Muscle of back (tissue), 13 donors: ENCODE measurements at places on chromosomes 7 and 10. TPM values are rescaled to one million over a fixed set of nuclear protein-coding genes. Genes with fewer than 3 reads are reported as not detected.

ADAM22 gene
- 17.3 TPM for polyA plus RNA-seq

GRCh38 chr10:89064748-89065147 is 74.2 kb downstream of the FAS start:
- no peak for DNase-seq

- DNase-seq, result peak; percentile 42
Measured at GRCh38 chr10:34295142-34295548, 520.0 kb downstream of the PARD3 start.

DNA sequence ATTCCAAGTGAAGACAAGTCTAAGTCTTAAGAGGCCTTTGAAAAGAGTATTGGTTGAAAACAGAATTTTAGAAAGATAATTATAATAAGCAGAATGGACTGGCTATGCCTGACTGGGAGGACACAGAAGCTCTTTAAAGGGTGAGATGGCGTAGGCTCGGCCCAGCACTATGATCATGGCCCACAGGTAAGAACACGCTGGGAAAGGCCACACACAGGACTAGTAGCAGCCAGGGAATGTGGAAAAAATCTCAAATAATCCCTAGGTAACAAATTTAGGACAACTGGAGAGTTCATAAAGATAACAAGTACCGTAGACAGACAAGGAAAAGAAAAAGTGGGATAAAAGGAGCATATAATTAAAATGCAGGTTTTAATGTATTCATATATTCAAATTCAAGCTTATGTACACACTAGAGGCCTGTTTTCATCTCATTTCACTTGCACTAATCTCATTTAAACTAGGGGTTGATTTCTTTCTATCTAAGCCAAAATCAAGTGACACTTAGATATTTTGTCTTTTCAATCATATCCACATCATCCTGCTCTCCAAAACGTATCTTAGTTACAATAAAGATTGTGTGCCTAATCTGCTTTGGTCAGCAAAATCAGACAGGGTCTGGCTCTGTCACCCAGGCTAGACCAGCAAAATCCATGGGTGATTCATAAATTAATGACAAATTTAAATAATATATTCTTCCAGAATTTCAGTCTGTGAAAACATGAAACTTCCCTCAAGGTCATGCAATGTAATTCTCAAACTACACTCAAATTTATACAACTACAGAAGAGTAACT is 53.0 kb downstream of the EZH2 start:
- no peak for DNase-seq

ZNF138 gene
- 10.9 TPM for polyA plus RNA-seq

GRCh38 chr7:70926666-70927065 is 205.3 kb upstream of the GALNT17 start:
- DNase-seq, result peak; percentile 41

GRCh38 chr7:83936056-83936708 is 258.4 kb downstream of the SEMA3A start:
- DNase-seq, result peak; percentile 84

- peak; percentile 97 for DNase-seq
Measured at GRCh38 chr7:6447581-6448199, at the start of gene DAGLB. Gene DAGLB (minus strand): TSS chr7:6447954. CDS start chr7:6447842, 112 bp downstream.

DNA sequence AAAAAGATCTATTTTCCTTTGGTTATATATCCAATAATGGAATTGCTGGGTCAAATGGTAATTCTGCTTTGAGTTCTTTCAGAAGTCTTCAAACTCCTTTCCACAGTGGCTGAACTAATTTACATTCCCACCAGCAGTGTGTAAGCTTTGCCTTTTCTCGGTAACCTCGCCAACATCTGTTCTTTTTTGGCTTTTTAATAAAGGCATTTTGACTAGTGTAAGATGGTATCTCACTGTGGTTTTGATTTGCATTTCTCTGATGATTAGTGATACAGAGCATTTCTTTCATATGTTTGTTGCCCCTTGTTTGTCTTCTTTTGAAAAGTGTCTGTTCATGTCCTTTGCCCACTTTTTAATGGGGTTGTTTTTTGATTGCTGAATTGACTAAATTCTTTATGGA is 285.0 kb downstream of the MALRD1 start:
- DNase-seq, result no peak

DNA sequence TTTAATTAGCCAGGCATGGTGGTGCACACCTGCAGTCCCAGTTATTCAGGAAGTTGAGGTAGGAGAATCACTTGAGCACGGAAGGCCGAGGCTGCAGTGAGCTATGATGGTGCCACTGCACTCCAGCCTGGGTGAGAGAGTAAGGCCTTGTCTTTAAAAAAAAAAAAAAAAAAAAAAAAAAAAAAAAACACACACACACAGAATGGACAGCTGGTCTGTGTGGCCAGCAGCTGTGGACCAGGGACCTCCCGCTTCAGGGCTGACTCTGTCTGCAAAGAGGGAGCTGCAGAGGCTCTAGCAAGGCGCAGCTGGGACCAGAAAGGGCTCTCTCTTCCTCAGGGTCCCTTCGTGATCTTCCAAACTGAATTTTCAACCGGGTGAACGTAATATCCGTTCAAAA is 53.6 kb upstream of the DNAAF5 start:
- no peak for DNase-seq

DNA sequence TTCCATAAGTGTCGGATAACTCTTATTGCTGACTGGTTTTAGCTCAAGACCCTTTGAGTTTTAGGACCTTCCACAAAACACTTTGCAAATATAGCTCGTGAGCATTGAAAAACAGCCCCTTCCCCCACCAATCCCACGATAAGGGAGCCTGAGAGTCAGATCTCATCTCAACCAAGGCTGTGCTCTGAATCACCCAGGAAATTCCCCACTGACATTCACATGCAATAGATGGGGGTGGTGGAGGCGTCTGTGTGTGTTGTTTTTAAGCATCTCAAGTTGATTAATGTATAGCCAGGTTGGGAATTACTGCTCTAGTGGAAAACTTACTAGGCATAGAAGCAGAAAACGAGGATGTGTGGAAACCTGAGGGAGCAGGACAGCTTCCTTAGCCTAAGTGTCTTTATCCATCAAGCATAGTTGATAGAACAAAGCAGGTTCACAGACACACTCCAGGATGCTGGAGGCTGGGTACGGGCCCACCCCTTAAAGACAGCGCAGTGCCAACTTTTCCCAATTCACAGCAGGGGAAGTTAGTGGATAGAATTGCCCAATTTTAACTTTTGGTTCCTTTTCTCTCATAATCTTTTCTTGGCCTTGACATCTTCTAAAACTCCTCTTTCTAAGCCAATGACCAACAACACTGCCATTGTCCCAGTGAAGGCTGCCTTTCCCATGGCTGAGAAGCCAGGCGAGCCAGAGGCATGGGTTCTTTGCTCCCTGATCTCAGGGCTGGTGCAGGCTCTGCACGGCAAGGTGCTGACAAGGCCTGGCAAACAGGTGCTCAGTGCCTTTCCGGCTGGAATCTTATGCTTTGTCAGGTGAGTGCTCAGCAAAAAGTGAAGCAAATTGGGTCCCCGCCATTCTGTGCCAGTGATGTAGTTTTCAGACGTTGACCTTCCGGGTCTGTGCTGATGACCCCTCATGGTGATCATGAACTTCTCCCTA is 98.5 kb upstream of the INSIG1 start:
- DNase-seq, result peak; percentile 69

- no peak for DNase-seq
Measured at GRCh38 chr7:29229946-29230345, 35.4 kb downstream of the CHN2 start.

- DNase-seq, result no peak
Measured at GRCh38 chr7:128358233-128358632, 3.3 kb downstream of the PRRT4 start.

DNA sequence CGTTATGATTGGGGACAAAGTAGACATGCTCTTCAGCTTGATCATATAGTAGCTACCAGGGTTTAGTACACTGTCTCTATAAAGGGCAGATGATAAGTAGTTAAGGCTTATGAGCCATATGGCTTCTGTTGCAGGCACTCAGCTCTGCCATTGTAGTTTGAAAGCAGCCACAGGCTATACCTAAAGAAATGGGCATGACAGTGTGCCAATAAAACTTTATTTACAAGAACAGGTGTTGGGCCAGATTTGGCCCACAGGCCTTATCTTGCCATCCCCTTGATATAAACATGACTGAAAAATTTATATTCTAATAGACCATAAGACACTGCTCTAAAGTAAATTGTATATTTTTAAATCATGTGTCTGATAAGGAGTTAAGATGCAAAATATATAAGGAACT is 36.6 kb downstream of the GRK5 start:
- DNase-seq, result no peak

SMKR1 gene
- polyA plus RNA-seq, result not detected

PRKAG2 gene
- 17.2 TPM for polyA plus RNA-seq

DNA sequence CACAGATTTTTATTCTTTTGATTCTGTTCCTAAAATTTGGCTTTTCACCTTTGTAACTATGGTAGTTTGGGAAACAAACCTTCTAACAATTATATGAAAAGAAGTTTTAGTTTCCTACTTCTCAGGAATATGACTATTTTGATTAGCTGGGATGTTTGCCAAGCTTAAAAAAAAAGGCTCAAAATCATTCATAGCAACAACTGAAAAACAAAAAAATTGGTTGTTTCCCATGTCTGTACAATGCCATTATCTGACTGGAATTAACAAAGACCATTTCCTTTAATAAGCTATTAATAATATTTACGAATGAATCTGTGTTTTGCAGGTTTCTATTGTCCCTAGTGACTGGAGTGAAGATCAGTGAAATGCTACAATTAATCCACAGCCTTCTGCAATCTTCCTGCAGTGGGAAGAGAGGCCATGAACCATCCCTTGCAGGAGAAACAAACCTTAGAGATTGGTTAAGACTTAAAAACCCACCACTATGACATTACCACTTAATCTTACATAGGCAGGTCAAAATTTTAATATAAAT is 4.2 kb downstream of the PURB start:
- DNase-seq, result no peak

DNA sequence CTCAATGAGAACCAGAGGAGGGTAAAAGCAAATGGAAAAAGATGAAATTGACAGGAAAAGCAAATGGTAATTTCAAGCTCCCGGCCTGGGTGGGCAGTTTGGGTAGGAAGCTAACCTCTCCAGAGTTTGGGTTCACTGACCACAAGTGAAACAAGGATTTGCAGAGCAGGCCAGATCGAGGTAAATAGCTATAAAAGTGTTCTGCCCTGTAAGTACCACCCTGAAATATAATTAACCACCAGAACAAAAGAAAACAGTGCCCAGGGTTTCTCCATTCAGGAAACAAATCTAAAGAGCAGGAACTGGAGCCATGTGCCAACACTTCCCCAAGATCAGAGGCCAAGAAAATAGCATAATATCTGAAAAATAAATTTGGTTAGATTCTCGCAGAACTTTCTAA is 276.7 kb upstream of the MEOX2 start:
- DNase-seq, result no peak

C10orf67 gene
- 0.21 TPM for polyA plus RNA-seq

DNA sequence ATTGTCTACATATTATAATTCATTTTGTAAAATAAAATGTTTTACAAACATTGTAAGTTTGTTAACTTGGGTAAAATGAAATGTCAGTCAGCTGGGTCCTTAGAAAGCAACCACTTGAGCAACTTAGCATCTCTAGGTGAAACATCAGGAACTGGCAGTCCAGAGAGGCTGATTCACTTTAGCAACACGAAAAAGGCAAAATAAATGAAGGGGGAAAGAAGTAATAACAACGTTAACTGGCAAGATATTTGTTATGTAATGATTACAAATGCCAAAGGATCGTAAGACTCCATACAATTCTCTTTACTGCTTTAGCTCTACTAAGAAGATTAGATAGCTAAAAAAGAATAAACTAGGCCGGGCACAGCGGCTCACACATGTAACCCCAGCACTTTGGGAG is 5.0 kb downstream of the PDZD8 start:
- DNase-seq, result no peak

DNA sequence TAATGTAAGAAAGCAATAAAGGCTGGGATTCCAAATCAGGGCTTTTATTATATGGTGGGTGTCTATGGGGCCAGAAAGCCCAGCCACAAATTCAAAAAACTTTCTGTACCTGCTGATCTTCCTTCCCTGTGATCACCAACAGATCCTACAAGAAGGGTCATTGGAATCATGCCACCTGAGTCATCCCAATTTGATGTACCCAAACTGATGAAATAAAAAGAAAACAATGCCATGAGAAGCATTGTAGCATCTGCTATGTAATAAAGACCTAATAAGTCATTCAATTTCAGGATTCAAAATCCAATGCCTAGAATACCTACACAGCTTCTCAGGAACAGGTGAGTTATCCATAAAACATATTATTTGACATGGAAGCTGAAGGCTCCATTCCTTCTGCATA is 228.8 kb downstream of the DKK1 start:
- no peak for DNase-seq

GRCh38 chr7:73974948-73975926 is 52.7 kb upstream of the ELN start:
- DNase-seq, result no peak

DNA sequence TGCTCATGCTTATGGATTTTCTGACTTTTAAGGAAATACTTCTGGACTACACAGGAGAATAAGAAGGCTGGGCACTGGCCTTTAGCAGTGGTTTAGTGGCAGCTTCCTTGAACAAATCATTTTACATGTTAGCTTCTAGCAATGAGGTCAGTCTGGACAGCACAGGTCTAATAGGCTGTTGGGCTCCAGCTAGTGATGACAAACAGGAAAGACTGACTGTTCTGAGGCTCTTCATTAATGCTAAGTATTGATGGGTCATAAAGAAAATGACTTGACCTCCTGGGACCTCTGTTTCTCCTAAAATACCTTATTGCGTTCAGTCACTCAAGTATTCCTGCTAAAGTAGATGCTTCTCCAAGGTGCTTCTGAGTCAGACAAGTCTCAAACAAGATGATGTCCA is 4.9 kb upstream of the RHOBTB1 start:
- DNase-seq, result no peak

DNA sequence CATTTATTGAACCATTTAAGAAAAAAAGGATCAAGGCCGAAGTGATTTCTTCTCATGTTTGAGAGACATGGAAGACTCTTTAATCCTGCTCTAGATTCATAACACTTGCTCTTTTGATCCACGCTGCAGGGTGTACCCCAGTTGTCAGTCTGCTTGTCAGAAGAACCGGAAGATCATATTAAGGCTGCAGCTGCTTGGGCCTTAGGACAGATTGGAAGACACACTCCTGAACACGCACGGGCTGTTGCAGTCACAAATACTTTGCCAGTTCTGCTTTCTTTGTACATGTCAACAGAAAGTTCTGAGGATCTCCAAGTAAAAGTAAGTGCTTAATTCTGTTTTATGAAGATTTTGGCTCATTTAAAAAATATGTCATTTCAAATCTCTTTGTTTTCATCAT is 46.3 kb downstream of the SPAG6 start:
- peak; percentile 24 for DNase-seq
